ENCODE measurements at places on chromosomes 13 and 19.

GRCh38 chr13:98505217-98505616 lies 71.7 kb downstream of the STK24 start:
- no peak for DNase-seq

GRCh38 chr19:12642506-12642905 lies 24.0 kb downstream of the MAN2B1 start:
- DNase-seq: no peak

DNA sequence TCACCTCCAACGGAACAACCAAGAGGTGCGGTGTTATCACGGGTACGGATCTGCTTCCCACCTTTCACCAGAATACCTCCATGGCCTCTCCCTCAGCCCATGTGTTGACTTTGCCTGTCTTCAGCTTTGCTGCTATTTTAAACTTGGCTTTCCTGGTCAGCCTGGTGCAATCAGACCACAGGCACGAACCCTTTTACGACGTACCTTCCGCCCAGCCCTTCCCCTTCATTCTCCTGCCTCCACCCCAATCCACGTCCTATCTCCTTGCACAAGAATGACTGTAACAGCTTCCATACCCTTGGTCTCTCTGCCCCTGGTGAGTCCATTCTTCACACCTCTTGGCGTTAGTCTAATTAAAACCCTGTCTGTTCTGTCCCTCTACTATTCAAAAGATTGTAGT lies 431.7 kb downstream of the EFNB2 start:
- DNase-seq: no peak

DNA sequence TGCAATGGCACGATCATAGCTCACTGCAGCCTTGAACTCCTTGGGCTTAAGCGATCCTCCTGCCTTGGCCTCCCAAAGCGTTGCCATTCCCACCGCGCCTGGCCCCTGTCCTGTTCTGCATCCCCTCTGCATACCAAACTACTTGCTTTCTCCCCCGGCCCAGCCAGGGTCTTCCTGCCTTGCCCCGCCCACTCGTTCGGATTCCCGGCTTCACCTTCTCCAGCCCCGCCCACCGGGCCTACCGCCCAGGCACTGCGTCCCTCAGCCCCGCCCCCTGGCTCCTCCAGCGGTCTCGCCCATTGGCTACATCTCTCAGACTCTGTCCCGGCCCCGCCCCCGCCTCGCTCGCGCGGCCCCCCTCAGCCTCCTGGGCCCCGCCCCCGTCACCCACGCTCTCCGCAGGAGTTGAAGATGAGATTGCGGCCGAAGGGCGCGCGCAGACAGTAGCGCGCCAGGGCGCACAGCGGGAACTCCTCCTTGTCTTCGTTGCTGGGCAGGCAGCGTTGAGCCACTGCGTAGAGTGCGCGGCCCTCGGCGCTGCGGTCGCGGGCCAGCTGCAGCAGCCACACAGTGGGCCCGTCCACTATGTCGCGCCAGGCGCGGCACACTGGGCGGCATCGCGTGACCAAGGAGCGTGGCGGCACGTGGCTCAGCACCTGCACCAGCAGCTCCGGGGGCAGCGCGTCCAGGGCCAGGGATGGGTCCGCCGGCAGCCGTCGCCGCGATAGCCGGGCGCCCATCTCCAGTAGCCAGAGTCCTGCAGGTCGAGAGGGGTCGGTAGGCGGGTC lies 19.0 kb downstream of the MRPS12 start:
- peak; percentile 59 for DNase-seq

- DNase-seq: no peak
These were observed 16.7 kb upstream of the COLGALT1 start for GRCh38 chr19:17538684-17539237.

GRCh38 chr13:61162636-61163035 lies 253.0 kb downstream of the PCDH20 start:
- no peak for DNase-seq

- DNase-seq: no peak
These were observed 8.5 kb downstream of the UBXN6 start for GRCh38 chr19:4449022-4449638.

GRCh38 chr19:2517881-2518601 lies 42.1 kb downstream of the GADD45B start:
- DNase-seq: no peak

- DNase-seq: peak; percentile 32
These were observed 15.2 kb upstream of the PAK4 start for GRCh38 chr19:39110263-39110967.

- DNase-seq: no peak
These were observed 28.3 kb downstream of the PEX11G start for GRCh38 chr19:7460562-7460966.

DNA sequence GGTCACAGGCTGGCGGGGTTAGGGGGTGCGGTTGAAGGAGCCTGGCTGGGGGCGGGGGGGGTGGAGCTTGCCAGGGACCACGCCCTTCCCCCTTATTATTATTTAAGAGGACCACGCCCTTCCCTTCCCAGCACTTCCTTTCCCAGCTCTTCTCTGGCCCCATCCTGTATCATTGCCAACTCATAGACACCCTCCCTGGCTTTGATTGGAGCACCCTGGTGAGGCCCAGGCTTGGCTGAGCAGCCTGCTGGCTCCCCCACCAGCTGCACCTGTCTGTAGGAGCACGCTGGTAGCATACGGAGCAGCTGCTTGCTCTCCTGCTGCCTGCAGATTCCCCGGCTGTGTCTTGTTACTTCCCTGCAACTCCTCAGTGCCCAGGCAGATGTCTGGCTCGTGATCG lies 62.5 kb upstream of the PDX1 start:
- no peak for DNase-seq

DNA sequence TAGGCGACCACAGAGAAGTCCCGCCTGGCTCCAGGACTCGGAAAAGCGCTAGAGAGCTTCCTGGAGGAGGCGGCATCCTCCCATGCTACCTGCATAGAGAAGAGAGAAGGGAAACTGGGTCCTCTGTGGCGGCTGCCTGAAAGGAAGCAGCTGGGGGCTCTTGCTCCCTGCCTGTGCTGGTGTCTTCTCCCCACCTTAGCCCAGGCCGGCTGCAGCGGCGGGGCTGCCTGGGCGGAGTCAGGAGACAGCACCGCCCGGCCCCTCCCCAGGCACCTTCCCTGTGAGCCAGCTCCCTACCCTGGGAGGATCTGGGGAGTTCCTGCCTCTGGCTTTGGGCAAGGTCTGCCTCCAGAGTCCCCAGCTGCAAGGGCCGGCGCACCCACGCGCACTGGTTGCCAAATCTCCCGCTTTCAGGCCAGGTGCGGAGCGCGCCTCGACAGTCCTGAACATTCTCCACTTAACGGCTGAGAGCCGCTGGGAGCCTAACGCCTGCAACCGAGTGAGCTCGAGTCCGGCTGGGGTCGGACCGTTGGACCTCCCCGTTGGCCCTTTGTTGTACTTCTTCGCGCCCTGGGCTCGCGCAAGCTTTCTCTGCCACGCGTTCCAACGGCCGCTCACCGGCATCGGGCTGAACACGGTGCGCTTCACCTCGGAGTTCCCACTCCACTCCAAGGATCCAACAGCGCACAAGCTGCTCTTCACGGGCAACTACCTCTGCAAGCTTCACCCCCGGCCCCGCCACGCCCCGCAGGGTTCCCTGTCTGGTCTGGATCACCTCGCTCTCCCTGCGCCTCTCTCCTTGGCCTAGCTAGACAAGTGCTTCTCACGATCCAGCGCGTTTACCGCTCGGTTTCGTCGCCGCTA lies 21.8 kb upstream of the ZNF30 start:
- DNase-seq: no peak

- DNase-seq: no peak
These were observed 17.5 kb downstream of the ARHGAP33 start for GRCh38 chr19:35792888-35793287.

- no peak for DNase-seq
These were observed 2.7 kb upstream of the ASPDH start for GRCh38 chr19:50516456-50516855.

GRCh38 chr19:36093146-36093662 lies 17.7 kb upstream of the OVOL3 start:
- no peak for DNase-seq

DNA sequence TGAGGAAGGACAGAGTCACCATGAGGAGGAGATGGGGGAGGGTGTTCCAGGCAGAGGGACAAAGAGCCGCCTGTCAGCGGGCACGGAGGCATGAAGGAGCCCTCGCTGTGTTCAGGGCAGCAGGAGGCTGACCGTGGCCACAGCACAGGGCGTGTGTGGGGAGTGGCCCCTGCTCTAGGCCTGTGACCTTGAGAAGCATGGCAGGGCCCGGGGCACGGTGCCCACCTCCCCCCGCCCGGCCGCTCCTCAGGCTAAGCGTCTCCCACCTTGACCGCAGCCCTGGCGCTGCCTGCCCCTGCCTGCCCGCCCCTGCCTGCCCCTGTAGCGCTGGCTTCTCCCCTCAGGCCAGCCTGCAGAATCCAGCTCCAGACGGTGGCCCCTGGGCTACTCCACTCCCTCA lies 11.6 kb downstream of the MAP2K2 start:
- no peak for DNase-seq

GRCh38 chr13:30446126-30446500 lies 19.6 kb downstream of the HMGB1 start:
- no peak for DNase-seq

- no peak for DNase-seq
These were observed 184.0 kb downstream of the IRS2 start for GRCh38 chr13:109602356-109602755.

DNA sequence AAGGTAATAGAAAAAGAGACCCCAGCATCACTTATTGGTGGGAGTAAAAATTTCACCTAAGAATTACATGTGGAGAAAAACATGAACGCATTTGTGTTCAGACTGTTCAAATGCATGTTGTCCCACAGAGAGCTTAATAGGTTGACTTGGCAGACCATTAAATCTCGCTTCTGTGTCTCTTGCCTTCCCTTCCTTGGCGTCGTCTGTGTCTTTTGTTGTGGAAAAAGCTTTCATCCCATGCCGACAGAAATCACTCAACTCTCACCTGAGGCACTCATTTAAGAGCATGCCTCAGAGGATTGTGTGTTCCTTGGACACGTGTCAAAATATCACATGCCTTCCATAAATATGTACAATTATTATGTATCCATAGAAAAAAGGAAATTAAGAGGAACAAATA lies 24.4 kb upstream of the CACNA1A start:
- DNase-seq: no peak

DNA sequence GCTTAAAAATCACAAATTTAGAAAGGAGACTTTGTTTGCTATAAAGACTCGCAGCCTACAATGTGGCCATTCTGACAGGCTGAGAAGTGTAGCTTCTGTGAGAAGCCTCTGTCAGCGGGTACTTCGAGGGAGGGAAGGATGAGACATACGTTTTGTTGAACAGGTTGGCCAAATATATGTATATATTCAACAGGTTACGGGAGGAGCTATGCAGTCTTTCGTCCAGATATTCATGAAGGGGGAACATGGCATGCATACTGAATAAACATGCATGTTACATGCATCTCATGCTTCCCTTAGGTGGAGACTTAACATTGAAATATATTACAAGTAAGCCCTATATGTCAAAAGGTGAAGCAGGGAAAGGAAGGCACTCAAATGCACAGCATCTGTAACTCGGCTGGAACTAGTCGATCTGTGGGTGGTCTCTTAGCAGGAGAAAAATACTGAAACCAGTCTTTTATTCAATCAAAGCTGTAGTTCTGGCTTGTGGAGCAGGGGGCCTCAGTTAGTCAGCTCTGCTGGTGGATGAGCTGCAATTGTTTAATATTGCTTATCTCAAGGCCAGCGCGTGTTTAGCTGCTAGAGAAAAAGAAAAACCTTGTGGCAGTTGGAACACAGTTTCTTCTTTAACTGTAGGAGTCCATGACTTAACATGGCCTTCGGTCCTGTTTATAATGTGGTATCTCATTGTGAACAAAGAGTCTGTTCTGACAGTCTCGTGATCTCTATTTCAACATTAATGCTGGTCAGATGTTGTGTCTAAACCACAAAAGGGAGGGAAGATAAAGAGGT lies 94.3 kb downstream of the FAM216B start:
- no peak for DNase-seq

DNA sequence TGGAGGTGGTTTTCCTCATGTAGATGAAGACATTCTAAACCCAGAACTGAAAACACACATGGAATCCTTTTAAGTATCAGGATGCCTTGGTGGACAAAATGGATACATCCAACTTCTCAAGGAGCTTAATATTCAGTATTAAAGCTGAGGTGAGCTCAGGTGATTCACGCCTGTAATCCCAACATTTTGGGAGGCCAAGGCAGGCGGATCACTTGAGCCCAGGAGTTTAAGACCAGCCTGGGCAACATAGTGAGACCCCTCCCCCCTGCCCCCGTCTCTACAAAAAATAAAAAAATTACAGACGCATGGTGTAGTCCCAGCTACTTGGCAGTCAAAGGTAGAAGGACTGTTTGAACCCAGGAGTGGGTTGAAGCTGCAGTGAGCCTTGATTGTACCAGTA lies 28.8 kb downstream of the DPRX start:
- no peak for DNase-seq

DNA sequence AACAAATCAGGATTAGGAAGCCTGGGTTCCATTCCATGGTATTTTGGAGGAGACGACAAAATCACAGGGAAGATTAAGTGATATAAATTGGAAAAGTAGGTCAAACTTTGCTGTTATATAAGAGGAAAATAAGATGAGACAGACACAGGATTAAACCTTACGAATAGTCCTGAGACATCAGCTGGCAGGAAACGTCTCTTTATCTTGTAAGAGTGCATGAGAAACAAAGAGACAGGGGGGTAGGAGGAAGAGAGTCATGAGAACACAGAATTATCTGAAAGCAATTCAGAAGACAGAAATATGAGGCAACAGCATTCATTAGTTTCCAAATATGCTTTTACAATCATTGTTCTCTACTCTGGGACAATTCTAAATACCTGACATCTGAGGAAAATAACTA lies 310.6 kb upstream of the MIR17HG start:
- DNase-seq: no peak

DNA sequence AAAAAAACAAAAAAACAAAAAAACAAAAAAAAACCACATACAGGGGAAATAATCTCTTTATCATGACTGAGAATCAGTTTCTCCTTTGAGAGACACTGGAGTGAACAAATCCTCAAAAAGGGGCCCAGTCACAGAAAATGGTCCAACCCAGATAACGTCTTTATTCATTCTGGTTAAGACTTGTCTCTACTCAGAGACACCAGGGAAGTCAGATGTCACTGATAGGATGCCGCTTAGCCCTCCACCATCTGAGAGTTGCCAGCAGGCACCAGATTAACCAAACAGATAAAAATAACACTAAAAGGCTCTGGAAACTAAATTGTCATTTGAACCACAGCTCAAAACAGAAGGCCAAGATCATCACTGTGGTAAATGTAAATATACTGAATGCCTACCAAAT lies 1163.4 kb upstream of the ATXN8OS start:
- DNase-seq: no peak

- DNase-seq: no peak
These were observed 8.9 kb upstream of the SDHAF1 start for GRCh38 chr19:35986111-35986510.

DNA sequence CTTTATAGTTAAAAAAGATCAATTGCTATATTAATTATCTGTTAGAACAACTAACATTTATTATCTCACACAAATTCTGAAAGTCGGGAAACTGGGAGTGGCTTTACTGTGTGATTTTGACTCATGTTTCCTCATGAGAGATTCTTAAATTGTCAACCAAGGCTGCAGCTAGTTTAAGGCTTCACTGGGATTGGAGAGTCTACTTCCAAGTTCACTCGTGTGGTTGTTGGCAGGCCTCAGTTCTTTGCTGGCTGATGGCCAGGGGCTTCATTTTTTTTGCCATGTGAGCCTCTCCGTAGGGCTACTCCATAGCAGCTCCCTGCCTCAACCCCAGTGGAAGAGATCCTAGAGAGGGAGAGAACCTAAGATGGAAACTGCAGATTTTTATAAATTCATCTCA lies 24.5 kb upstream of the LPAR6 start:
- DNase-seq: no peak

Data from activated CD8-positive, alpha-beta memory T cell treated with anti-CD3 and anti-CD28 coated beads for 1 hour (primary cell).